Endothelial cell of coronary artery (primary cell): ENCODE measurements at places on chromosomes 7 and 10. TPM values are rescaled to one million over a fixed set of nuclear protein-coding genes. Genes with fewer than 3 reads are reported as not detected.

The UNCX gene
- not detected in 2 replicates for total RNA-seq

The COL1A2 gene
- total RNA-seq: 2.6 and 1,191 TPM in 2 replicates

The ENTPD1 gene
- 2.1 and 3.3 TPM in 2 replicates for total RNA-seq

The UPK3BL2 gene
- total RNA-seq: 3.2 and 3.6 TPM in 2 replicates

The SLC13A4 gene
- total RNA-seq: not detected in 2 replicates

The FKBP6 gene
- not detected in 2 replicates for total RNA-seq

The LEP gene
- under 0.01 TPM in 1 of 2 replicates, not detected in the other for total RNA-seq
